ENCODE measurements at places on chromosomes 2 and 18.

- DNase-seq = peak; percentile 26
Observed at GRCh38 chr2:28610583-28611201, 114.8 kb downstream of the PLB1 start.

DNA sequence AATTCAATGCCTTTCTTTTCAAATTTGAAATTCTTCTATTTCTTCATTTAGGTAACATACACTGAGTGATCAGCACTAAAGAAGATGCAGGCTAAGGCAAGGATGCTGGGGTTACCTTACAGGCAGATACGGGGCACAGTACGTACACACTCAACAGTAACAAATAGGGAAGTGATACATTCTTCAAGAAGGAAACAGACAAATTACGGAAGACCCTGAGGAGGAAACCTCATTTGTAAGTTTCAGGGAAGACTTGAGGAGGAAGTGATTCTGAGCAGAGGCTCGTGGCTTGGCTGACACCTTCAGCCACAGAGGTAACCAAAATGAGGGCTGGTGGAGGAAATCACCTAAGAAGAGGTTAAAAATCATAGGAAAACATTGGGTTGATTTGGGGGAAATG, 1108.3 kb upstream of the KLHL29 start:
- no peak for DNase-seq

- DNase-seq = no peak
Observed at GRCh38 chr2:26072925-26073768, 39.3 kb downstream of the RAB10 start.

DNA sequence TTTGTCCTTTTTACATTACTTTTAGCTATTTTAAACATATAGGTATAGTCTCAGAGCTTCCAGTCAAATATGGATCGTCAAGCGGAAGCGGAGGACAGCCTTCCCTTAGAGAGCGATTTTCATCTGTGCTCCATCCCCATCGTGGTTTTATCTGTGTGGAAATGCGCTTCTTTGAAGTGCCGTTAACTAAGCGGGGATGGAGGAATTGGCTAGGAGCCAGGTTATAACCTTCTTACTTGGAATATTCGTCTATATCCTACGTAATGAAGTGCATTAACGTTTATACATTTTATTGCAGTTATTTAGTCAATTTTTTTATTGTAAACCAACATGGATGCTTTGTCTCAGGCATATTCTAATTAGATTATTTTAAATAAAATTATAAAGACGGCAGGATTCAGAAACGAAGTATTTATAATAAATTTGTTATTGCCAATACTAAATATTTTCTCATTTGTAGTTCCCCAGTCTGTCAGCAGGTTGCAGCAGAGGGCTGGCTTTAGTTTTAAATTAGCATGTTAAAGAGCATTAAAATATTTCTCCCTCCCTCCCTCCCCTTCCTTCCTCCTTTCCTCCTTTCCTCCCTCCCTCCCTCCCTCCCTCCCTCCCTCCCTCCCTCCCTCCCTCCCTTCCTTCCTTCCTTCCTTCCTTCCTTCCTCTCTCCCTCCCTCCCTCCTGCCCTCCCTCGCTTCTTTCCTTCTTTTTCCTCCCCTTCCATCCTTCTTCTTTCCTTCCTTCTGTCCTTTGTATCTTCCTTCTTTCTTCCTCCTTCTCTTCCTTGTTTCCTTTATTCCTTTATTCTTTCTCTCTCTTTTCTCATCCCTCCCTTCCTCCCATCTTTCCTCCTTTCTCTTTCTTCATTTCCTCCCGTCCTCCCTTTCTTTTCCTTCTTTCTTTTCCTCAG, 80.6 kb upstream of the DOCK10 start:
- peak; percentile 19 for DNase-seq

DNA sequence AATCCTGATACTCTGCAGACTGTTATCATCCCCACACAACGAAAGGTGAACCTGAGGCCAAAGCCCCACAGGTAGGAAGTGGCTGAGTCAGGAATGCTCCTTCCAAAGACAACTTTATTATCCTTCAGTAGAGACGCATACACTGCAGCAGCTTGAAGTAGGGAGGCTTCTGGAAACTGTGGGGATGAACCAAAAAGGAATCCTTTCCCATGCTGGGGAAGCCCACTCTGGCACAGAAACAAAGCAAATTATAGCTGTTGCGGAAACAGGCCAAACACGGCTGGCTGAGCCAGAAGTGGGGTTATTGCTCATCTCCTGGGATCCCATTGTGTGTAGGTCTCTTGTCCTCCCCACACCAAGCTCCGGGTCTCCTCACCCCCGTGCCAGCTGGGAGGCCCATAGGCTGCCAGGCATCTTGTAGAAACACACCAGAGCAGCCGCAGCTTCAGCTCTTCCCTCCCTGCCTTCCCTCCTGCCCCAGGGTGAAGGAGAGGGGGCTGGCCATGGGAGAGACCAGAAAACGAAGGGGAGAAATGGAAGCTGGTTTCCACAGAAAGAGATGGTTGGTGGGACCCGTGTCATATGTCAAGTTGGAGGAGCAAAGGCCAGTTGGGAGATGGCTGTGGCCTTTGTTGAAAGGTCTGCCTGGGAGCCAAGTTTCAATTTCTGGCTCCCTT, 176.9 kb upstream of the NABP1 start:
- no peak for DNase-seq

DNA sequence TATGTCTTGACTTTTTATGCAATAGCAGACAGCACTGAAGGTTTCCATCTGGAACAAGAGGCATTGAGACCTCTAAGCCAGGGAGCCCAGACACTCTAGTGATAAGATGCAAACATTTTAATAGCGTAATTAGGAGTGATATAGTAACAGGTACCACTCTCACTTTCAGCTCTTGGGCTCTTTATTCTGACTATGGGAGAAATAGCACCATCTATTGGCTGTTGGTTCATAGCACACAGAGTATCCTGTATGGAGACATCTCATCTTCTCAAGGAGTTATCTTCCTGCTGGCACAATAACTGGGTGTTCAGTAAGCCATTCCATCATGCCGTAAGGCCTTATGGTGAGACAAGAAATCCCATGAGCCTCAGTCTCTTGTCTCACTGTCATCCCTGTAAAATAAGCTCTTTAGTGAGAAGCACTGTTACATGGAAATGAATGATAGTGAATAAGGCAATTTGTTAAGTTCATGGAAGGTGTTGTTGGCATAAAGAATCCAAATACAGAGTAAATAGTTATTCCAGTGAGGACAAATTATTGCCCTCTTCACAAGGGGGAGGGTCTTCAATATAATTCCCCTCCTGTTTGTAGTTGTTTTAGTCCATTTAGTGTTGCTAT, 48.3 kb downstream of the THUMPD2 start:
- DNase-seq = no peak

GRCh38 chr2:158473719-158474392, 17.1 kb downstream of the PKP4 start:
- no peak for DNase-seq

GRCh38 chr2:186068139-186068801, 329.7 kb downstream of the FSIP2 start:
- no peak for DNase-seq

DNA sequence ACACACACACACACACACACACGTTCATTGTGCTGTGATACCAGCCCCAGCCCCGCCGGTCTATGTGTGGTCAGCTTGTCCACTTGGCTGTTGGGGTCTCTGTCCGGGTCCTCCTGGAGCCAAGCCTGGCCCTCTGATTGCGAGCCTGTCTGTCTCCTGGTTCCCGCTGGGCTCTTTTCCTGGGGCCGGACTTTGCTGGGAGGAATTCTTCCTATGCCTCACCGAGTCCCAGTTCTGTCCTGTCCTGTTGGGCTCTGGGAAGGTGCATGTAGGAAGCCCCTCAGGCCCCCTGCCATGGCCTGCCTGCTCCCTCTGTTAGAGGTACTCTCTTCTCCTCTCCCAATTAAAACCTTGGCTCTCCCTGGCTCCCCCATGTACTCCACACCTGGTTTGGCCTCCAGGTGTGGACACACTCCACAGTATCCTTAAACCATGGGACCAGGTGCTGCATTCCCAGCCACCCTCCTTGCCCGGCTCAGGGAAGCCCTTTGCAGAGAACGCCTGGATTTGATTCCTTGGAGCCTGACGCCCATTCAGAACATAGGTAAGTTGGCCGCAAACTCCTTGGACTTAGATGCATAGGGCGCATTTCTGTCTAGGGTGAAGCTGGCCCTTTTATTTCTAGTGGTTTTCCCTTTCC, 42.3 kb downstream of the CABLES1 start:
- DNase-seq = no peak

GRCh38 chr2:26035090-26035743, 1.3 kb downstream of the RAB10 start:
- no peak for DNase-seq

GRCh38 chr2:45678791-45679348, 27.4 kb downstream of the PRKCE start:
- no peak for DNase-seq

- no peak for DNase-seq
Observed at GRCh38 chr2:8133363-8133762, 548.5 kb upstream of the ID2 start.
